ENCODE measurements at places on chromosomes 4 and X. TPM values are rescaled to one million over a fixed set of nuclear protein-coding genes. Genes with fewer than 3 reads are reported as not detected.
A peak's percentile ranks its signal among the peaks of the same experiment; 100 is the strongest.

CHIC2 gene
- 17.0 TPM for total RNA-seq

NAT8L gene
- 0.32 TPM for total RNA-seq

DNA sequence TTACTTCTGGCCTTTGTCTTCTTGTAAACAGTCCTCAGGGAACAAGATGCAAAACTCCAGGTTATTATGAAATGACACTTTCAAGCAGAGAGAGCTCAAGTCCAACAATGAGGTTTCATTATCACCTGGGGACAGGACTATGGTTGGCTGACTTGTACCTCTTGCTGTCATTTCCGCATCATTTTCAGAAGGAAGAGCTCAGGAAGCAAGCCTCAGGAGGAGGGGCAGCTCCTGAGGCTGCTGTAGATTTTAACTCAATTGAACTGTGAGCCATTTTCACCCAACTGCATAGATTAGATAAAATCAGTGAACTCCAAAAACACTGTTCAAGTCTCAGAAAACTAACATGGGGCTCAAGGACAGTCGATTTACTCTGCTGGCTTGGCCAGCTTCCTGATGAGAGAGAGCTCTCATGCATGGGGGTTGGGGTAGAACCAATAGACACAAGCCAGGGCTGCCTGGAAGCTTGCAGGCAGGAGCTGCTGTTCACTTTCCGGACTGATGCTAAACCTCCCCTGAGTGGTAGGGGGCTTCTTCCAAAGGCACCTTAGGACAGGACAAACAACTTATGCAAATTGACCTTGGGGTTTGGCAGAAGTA lies 23.6 kb downstream of the TMEM255A start:
- H3K27ac ChIP-seq, result no peak overlapping the region
- no peak overlapping the region for H3K4me3 ChIP-seq
- no peaks in the 10 kb centered on the region for H3K27me3 ChIP-seq
- no peaks in the 10 kb centered on the region for H3K36me3 ChIP-seq

RASSF6 gene
- total RNA-seq, result not detected

GRCh38 chr4:3231471-3231870 lies 17.5 kb upstream of the MSANTD1 start:
- H3K4me3 ChIP-seq, result no peak overlapping the region
- peaks cover 11% of the 10 kb centered on the region for H3K4me1 ChIP-seq
- DNase-seq, result no peak
- no peaks in the 10 kb centered on the region for H3K27me3 ChIP-seq

DNA sequence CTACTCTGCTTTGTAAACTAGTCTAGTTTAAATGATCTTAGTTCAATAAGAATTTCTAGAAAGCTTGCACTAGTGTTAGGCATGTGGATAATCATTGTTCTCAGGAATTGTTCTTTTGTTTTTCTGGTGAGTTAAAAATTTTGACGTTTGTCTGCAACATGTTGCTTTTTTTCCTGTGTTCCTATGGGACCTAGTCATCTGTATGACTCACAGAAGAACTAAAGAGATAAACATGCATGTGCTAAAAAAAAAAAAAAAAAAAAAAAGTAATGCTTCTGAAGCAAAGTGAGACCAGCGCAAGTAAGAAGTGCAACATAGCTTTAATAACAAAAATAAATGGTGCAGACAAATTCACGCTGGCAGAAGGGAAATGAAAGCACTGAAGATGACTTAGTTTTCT lies 471.2 kb downstream of the IQCM start:
- H3K27me3 ChIP-seq, result no peaks in the 10 kb centered on the region
- no peaks in the 10 kb centered on the region for H3K4me1 ChIP-seq
- H3K27ac ChIP-seq, result no peak overlapping the region
- H3K4me3 ChIP-seq, result no peak overlapping the region

GRCh38 chr4:1331591-1332353 lies 15.2 kb upstream of the UVSSA start:
- H3K4me1 ChIP-seq, result no peaks in the 10 kb centered on the region
- DNase-seq, result peak; percentile 21
- H3K27me3 ChIP-seq, result no peaks in the 10 kb centered on the region
- H3K36me3 ChIP-seq, result peaks cover 53% of the 10 kb centered on the region

PASD1 gene
- total RNA-seq, result 0.06 TPM

- H3K36me3 ChIP-seq, result no peaks in the 10 kb centered on the region
- no peaks in the 10 kb centered on the region for H3K4me1 ChIP-seq
- no peak overlapping the region for H3K27ac ChIP-seq
- H3K27me3 ChIP-seq, result no peaks in the 10 kb centered on the region
Observed at GRCh38 chr4:34323549-34324320, 1920.6 kb downstream of the ARAP2 start.

GPM6B gene
- total RNA-seq, result 3.8 TPM

DNA sequence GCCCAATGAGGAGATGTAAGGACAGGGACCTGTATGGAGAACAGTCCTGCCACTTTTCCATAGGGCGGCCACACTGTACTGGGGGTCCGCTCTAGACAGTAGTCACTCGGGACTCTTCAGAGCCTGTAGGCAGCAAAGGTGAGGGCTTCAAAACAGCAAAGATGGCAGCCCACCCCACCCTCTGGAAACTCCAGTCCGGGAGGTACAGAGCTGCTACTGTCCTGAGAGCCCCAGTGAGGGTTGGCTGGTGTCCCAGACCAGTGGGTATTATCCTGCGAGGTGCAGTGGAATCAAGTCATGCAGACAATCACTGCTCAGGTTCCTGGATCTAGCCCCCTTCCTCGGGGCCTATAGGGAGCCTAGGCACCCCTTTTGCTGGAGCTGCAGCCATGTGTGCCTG lies 784.6 kb upstream of the GRID2 start:
- no peaks in the 10 kb centered on the region for H3K27me3 ChIP-seq
- peak; percentile 20 for DNase-seq
- no peaks in the 10 kb centered on the region for H3K36me3 ChIP-seq
- H3K27ac ChIP-seq, result no peak overlapping the region
- no peak overlapping the region for H3K4me3 ChIP-seq

DNA sequence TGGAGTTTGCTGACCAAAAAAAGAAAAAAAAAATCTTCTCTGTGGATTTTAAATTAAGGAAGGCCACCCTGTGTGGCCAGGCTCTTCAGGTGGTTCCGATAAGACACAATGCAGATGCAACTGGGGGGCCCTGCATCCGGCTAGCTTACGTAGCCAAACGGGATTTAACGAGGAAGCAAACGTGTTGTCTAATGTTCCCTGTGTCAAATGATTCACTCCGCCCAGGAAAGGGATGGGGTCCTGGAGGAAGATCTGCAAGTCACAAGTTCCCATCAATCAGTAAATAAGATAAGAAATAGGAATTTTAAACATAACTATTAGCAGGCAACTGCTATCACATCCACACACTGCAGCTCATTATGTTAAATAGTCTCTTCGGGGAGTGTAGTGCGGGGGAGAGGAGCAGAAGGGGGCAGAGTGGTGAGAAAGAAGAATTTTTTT lies 216.4 kb upstream of the GYPA start:
- H3K27ac ChIP-seq, result no peak overlapping the region
- H3K36me3 ChIP-seq, result no peaks in the 10 kb centered on the region
- H3K4me3 ChIP-seq, result no peak overlapping the region
- no peak for DNase-seq
- no peaks in the 10 kb centered on the region for H3K4me1 ChIP-seq

- no peak overlapping the region for H3K27ac ChIP-seq
- DNase-seq, result no peak
- H3K4me1 ChIP-seq, result no peaks in the 10 kb centered on the region
- H3K36me3 ChIP-seq, result no peaks in the 10 kb centered on the region
- no peak overlapping the region for H3K4me3 ChIP-seq
- H3K27me3 ChIP-seq, result no peaks in the 10 kb centered on the region
Observed at GRCh38 chr4:17475481-17475880, 36.4 kb downstream of the QDPR start.

PDZD4 gene
- 2.4 TPM for total RNA-seq

DNA sequence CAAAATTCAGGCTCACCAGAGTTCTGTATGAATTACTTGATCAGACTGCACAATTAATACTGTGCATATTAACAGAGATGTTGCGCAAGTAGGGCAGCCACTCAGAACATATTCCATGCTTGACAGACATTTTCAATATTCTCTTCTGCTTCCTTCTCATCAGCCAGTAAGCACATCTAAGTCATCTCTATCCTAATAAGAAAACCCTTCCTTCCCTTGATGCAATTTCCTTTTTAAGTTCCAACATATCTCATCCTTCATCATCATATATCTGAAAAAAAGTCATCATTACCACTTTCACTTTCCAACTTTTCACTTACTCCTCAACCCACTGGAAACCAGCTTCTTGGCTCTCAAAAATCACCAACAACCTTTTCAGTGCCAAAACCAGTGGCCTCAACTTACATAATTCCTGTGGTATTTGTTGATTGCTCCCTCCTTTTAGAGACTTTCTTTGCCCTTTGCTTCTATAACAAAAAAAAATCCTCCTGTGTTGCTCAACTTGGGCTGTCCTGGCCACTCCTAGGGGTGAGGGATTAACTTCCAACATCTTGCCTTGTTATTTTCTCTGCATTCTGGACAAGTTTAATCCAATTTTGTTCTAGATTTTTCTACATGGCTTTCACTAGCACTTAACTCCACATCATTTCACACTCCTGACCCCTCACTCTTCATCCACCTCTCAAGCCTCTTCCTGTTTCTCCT lies 14.1 kb downstream of the MBNL3 start:
- no peak for DNase-seq
- no peak overlapping the region for H3K27ac ChIP-seq
- no peaks in the 10 kb centered on the region for H3K4me1 ChIP-seq

MYOZ2 gene
- total RNA-seq, result 744 TPM

DNA sequence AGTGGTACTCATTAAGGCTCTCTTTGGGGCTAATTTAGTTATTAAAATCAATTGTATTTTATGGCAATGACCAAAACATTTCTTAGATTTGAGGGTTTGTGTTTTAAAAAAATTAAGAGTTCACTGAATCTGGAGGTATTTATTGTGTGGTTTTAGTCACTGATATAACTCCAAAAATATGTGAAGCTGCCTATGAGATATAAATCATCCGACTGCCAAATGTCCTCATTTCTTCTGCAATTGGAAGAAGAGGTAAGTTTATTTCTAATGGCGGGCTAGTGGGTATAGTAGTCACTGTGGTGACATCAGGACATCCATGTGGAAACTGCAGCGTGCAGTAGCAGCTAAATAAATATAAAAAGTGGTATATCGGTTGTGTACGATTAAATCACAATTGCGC lies 205.5 kb downstream of the MID1 start:
- no peaks in the 10 kb centered on the region for H3K4me1 ChIP-seq
- no peak overlapping the region for H3K27ac ChIP-seq
- DNase-seq, result no peak
- H3K4me3 ChIP-seq, result no peak overlapping the region
- no peaks in the 10 kb centered on the region for H3K36me3 ChIP-seq

BEX4 gene
- total RNA-seq, result 34.9 TPM

RAB39B gene
- 0.25 TPM for total RNA-seq

GRCh38 chr4:14130551-14130950 lies 503.0 kb upstream of the BOD1L1 start:
- H3K27me3 ChIP-seq, result no peaks in the 10 kb centered on the region

DNA sequence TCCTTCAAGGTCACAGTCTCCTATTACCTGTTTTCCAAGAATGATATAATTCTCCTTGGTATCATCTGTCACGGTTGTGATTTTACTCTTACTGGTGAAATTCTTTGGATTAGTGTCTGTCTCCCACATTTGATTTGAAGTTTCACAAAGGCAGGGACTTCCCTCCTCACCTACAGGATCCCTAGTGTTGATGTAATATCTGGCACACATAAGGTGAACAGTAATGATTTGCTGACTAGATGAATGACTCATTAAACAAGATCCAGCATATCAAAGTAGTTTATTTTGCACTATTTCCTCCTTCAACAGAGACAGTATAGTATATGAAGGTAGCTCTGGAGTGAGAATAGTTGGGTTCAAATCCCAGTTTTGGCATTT lies 135.3 kb upstream of the IL1RAPL2 start:
- H3K36me3 ChIP-seq, result no peaks in the 10 kb centered on the region
- peaks cover 5% of the 10 kb centered on the region for H3K27me3 ChIP-seq
- no peak for DNase-seq
- H3K4me1 ChIP-seq, result no peaks in the 10 kb centered on the region
- H3K27ac ChIP-seq, result no peak overlapping the region

DNA sequence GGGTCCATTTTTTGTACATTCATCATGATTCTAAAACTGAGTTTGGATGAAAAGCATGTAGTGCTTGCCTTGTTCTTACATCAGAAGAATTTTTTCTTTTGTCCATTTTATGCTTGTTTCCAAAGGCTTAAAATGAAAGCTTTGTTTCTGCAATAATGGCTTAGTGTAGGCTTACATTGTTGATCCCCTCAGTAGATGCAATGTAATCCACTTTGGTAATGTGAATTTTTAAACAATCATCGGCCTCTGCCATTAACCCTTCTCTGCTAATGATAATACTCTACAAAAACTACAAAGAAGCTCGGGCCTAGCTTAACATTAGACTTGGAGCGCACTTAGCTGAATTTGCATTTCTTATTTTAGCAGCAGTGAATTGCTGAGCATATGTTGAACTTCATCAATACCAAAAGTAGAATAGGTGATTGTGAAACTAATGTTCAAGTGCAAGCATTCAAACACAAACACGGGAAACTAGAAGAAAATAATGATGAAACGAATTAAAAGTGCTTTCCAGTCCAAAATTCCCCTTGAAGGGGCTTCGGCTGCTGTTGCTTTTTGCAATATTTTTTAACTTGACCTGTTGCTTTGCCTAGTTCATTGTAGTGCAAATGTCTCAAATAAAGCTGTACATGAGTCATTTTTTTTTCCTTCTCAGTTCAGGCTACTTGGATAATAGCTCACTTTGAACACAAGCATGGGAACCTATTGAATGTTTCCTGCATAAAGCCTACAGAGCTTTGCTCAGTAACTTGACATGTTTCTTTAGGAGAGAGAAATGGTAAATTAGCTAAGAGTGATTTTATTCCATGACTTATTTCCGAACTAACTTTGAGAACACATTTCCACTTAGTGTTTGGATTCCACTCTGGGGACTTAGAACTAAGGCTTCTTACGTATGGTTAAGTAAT lies 66.5 kb downstream of the SLIT2 start:
- H3K27me3 ChIP-seq, result no peaks in the 10 kb centered on the region
- no peak overlapping the region for H3K27ac ChIP-seq
- no peaks in the 10 kb centered on the region for H3K36me3 ChIP-seq
- H3K4me3 ChIP-seq, result no peak overlapping the region
- DNase-seq, result no peak

ATOH1 gene
- not detected for total RNA-seq

GRCh38 chr4:74038086-74038424 lies 434 bp downstream of the CXCL3 start:
- no peaks in the 10 kb centered on the region for H3K36me3 ChIP-seq
- no peaks in the 10 kb centered on the region for H3K4me1 ChIP-seq
- DNase-seq, result no peak
- H3K27ac ChIP-seq, result peak overlapping the region; percentile 70
- H3K4me3 ChIP-seq, result peak overlapping the region; percentile 56

ADGRG4 gene
- total RNA-seq, result not detected

DNA sequence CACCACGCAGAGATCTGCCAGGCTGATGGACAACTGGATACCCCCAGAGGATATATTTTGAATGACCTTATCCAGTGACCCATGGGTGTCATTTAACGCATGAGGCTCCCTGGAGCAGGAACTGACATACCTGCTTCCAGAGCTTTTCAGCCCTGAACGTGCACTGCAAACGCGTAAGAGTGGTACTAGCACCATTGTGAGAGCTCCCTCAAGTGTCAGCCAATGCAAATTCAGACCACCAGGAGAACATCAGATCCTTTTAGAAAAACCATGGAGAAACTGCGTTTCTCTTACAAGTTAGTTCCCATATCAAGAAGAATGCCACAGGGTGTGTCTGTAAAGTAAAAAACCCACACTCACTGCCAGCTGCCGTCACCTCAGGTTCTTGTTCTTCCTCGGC lies 7.3 kb downstream of the TREX2 start:
- H3K27me3 ChIP-seq, result no peaks in the 10 kb centered on the region
- no peaks in the 10 kb centered on the region for H3K36me3 ChIP-seq
- no peak overlapping the region for H3K27ac ChIP-seq

- DNase-seq, result no peak
- H3K27ac ChIP-seq, result no peak overlapping the region
- no peaks in the 10 kb centered on the region for H3K36me3 ChIP-seq
Observed at GRCh38 chr4:42119886-42120285, 32.6 kb downstream of the BEND4 start.

MAGEE1 gene
- total RNA-seq, result 2.8 TPM
